ENCODE measurements at places on chromosomes 7 and 10.

DNA sequence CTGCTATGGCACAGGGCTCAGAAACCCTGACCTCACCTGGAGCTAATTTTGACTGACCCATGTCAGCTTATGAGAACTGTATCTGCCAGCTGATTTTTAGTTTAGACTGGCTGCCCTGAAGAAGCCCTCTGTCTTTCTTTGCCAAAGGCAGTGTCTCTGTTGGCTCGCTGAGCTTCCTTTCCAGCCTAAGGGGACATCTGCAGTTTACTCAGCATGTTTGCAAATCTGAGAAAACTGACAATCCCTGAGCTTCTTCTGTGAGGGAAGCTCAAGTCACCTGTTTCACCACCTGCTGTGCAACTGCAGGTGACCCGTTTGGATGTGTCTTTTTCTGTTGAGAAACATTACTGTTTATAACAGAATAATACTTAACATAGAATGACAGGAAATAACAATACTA is 46.0 kb downstream of the PRKAR2B start:
- DNase-seq: peak; percentile 39

GRCh38 chr10:5814110-5815107 is 1.2 kb upstream of the GDI2 start:
- no peak for DNase-seq

DNA sequence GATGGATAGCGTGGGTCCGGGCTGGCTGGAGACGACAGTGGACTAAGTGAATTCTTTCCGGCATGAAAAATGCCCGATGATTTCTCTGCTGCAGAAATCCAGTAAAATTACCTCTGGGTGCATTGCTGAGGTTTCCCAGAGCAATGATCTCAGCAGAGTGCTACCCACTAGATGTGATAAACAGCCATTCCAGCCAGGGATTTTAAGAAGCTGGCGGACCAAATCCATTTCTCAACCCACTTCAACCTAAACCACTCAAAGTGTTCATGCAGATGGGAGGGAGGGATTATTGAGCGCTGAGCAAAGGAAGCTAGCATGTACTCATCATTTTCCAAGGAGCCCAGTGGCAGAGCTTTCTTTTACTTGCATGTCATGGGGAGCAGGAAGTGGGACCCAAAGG is 116.7 kb downstream of the PRKCQ start:
- DNase-seq: no peak

DNA sequence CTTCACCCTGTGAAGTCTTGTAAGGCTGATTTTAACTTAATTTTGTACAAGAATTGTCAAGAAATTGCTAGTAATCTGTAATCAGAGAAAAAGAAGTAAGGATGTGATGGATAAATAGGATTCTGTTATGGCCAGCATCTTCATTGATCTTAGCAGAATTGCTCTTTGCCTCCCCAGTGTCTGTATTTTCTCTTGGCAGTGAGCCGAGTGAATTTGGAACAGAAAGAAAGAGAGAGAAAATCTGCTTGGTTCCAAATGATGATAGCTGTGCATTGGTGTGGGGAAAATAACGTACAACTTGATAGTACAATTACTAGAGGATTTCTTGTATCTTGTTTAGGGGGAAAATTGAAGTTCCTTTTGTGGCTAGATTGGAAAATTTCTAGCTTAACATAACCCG is 34.6 kb downstream of the VTI1A start:
- no peak for DNase-seq

- DNase-seq: no peak
Measured at GRCh38 chr7:151373599-151373998, 32.0 kb downstream of the NUB1 start.

DNA sequence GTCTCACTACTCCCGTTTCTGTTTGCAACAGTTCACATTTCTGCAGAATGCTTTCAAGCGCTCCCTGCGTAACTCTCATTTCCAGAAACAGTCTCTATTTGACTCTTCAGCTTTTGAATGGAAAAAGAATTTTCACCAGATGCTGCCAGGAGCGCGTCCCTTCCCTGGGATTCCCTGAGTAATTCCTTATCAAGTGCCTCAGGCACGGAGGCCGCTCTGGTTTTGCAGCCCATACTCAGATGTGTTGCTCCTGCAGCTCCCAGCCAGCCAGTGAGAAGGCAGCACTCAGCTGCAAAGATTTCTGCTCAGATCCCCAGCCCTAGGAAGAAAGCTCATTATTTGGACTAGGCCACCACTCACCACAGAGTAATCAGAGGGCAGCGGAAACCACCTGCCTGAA is 161.1 kb upstream of the CHST15 start:
- DNase-seq: no peak

GRCh38 chr7:135509589-135509838 is 388 bp downstream of the CNOT4 start:
- no peak for DNase-seq

DNA sequence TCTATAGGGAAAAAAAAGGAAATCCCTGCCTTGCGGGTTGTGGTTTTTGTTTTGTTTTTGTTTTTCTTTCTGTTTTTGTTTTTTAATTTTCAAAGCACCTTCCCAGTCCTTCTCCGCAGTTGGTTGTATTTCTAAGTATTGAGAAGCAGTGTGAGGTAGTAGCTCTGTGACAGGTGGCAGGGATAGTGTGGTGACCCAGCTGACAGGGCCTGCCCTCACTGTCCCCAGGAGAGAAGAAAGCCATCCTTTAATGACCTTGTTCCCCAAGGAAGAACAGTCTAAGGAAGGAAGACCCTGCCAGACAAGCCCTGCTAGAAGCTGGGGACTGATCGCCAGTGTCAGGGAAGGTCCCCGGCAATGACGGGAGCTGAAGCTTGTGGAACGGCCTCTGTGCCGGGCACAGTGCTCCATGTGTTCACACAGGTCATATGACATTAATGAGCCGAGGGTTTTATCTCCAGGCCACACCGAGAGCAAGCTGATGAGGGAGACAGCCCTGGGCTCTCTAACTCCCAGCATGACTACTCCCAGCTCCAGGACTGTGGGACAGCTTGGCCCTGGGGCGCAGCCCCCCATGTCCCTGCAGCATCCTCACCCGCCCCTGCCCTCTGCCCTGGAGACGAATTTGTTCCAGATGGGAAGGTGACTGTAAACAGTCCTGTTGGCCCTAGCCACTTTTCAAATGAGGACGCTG is 69.0 kb upstream of the LRRC18 start:
- no peak for DNase-seq

- no peak for DNase-seq
Measured at GRCh38 chr10:77229704-77230103, 407.9 kb downstream of the KCNMA1 start.

DNA sequence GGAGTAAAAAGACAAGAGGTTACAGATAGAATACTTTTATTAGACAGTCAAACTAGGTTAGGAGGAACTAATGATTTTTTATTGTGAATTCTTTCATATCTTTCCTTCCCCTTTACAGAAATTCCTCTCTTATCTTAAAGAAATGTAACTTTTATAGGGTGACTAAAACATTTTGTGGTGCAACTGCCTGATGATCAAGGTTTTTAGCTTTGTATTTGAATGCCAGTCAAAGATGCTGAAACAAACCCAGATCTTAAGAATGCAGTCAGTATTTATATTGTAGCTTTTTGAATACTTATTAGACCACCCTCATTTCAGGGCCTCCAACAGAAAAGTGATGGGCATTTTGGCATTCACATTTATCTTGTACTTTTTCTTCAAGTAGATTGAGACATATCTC is 27.4 kb downstream of the TAX1BP1 start:
- DNase-seq: no peak

GRCh38 chr7:99314504-99314903 is 11.2 kb upstream of the ARPC1A start:
- DNase-seq: no peak

- DNase-seq: no peak
Measured at GRCh38 chr7:118060692-118061091, 123.3 kb upstream of the LSM8 start.

DNA sequence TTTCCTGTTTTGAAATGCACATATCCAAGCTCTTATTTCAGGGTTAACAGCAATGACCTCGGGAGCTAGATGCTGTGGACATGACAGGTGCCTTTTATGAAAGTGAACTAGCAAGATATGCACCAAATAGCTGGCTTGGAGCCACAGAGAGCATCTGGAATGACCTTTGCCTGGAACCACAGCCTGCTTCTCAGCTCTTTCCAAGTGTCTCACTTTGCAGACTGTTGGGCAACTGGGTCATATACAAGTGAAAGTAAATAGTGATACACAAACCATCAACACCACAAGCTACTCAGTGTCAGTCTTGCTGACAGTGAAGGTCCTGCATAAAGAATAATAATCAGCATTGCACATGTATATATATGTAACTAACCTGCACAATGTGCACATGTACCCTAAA is 183.5 kb downstream of the RNF133 start:
- no peak for DNase-seq

DNA sequence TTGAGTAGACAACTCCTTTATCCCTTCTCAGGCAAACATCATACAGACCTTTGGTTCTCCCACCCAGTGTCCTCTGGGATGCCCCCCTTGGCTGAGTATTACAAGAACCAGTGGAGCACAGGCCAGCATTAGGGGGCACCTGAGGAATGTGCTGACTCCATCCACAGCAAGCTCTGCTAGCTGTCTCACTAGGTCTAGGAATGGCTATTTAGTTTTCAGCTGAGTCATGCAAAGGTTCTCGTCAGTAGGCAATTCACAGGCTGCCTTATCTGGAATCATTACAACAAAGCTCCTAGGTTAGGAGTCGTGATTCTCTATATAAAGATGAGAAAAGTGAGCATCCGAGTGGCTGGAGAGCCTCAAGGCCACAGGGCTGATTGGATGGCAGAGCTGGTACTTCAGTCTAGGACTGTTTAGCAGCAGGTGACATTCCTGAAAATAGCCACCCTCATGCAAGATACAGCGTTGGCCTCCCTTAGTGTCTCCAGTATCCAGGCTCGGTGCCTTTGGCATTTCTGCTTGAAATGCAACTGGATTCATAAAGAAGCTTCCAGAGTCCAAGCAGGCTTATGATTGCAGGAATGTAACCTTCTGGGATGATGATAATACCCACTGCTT is 75.8 kb downstream of the CDCA7L start:
- DNase-seq: no peak

DNA sequence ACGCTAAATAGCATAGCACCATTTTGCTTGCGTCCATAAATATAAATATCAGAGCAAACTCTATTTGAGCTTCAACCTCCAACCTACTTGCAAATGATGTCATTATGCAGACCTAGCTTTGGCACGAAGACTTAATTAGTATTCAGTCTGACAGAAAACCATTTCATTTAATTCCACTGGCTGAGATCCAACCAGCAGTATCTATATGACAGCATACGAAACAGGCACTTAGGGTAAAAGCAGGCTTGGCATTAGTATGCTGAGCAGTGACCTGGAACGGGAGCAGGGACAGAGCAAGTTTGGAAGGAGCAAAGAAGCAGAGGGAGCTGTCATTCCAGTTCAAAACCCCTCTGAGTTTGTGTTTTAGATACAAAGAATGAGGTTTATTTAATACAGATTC is 312.5 kb upstream of the CHRM2 start:
- no peak for DNase-seq

GRCh38 chr10:7444551-7445121 is 33.8 kb upstream of the SFMBT2 start:
- no peak for DNase-seq

DNA sequence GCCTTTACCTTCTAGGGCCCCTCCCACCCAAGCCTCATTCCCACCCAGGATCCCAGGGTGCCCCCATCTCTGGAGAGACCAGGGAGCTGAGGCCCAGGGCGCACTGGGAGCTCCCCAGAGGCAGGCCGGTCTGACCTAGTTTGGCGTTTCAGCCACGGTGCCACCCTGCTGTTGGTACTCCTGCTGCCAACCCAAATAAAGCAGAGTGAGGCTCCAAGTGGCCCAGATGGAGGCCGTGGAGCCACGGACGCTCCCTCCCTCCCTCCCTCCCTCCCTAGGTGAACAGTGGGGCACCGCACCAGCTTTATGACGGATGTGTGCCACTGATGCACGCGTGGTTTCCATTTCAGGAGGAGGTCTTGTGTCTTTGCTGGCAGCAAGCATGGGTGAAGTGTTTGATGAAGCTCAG is 1.8 kb downstream of the INPP5A start:
- DNase-seq: no peak

DNA sequence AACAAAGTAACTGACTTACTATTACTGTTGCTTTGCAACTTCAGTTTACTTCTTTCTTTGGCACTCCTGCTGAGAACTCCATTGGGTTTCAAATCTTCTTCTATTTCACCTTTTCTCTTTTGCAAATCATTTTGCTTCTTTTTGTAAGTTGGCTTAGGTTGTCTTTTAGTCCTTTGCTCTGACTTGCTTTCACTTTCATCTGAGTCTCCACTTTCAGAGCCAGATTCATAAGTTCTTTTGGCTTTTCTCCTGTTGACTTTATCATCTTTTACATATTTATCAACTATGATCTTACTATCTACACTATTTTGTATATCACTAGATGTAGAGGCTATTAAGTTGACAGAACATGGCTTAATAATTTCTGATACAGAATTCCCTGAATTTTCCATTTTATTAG is 73.4 kb downstream of the NRBF2 start:
- no peak for DNase-seq

Data from COLO829 (cell line).